ENCODE measurements at places on chromosomes 6 and 20. TPM values are rescaled to one million over a fixed set of nuclear protein-coding genes. Genes with fewer than 3 reads are reported as not detected.

GRCh38 chr6:18990059-18990978 lies 603.2 kb downstream of the RNF144B start:
- H3K4me1 ChIP-seq: no peaks in the 10 kb centered on the region
- H3K36me3 ChIP-seq: no peaks in the 10 kb centered on the region
- peak overlapping the region; percentile 13 for H3K27ac ChIP-seq
- H3K4me3 ChIP-seq: no peak overlapping the region
- DNase-seq: peak; percentile 89

GRCh38 chr6:140193269-140193668 lies 818.8 kb upstream of the CITED2 start:
- H3K27ac ChIP-seq: no peak overlapping the region
- H3K36me3 ChIP-seq: no peaks in the 10 kb centered on the region
- H3K4me3 ChIP-seq: no peak overlapping the region
- H3K4me1 ChIP-seq: no peaks in the 10 kb centered on the region

GRCh38 chr6:166781331-166781730 lies 154.3 kb upstream of the RPS6KA2 start:
- H3K36me3 ChIP-seq: no peaks in the 10 kb centered on the region
- no peak overlapping the region for H3K27ac ChIP-seq
- H3K4me1 ChIP-seq: no peaks in the 10 kb centered on the region

KCNK17 gene
- 6.3 TPM for total RNA-seq

Data from thyroid gland (tissue), 4 donors.